ENCODE measurements at places on chromosomes 1 and 21.

GRCh38 chr1:183946320-183946613, 91.3 kb downstream of the COLGALT2 start:
- DNase-seq = no peak

- DNase-seq = no peak
Observed at GRCh38 chr1:24635195-24635843, 7.8 kb upstream of the SRRM1 start.

GRCh38 chr21:44380876-44381275, 27.5 kb downstream of the TRPM2 start:
- DNase-seq = no peak

GRCh38 chr1:19800076-19800804, 524 bp upstream of the TMCO4 start:
- DNase-seq = peak; percentile 49

DNA sequence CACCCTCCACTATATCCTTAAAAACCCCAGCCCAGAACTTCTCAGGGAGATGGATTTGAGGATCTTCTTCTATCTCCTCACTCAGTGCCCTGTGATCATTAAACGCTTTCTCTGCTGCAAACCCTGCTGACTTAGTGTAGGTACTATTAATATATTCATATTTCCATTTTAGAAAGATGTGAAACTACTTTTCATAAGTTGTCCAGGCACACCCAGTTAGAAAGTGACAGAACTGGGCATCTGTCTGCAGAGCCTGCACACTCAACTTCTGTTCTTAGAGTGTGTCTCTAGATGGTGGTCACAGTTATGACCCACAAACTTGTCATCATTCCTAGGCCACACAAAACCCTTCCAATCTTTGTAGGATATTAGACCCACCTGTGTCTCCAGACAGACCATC, 55.0 kb downstream of the FCRL5 start:
- DNase-seq = no peak
